ENCODE measurements at places on chromosomes 5 and 9.
A peak's percentile ranks its signal among the peaks of the same experiment; 100 is the strongest.

GRCh38 chr9:95494022-95494415, 22.8 kb downstream of the PTCH1 start:
- peak overlapping the region; percentile 96 for H3K27ac ChIP-seq
- H3K4me1 ChIP-seq: peaks cover 33% of the 10 kb centered on the region
- DNase-seq: no peak
- peak overlapping the region; percentile 84 for H3K4me3 ChIP-seq

DNA sequence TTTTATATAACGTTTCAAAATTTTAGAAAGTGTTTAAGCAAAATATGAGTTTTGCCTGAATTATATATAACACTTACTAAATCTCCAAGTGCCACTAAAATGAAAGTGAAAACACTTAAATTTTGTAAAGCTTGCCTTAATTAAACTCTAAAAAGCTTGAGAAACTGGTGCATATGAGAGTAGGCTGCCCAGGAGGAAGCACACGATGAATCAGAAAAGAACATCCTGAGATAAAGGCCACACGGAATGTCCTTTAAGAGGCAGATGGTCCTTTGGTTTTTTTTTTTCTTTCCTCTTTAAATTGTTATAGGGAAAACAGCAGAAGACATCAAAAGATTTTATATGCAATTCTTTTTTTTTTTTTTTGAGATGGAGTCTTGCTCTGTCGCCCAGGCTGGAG, 60.3 kb downstream of the HABP4 start:
- no peak overlapping the region for H3K4me3 ChIP-seq
- H3K27ac ChIP-seq: no peak overlapping the region
- H3K36me3 ChIP-seq: no peaks in the 10 kb centered on the region
- H3K4me1 ChIP-seq: peaks cover 5% of the 10 kb centered on the region
- DNase-seq: no peak

GRCh38 chr5:177432839-177433657, 6.6 kb downstream of the GRK6 start:
- H3K27me3 ChIP-seq: no peaks in the 10 kb centered on the region
- H3K36me3 ChIP-seq: peaks cover 45% of the 10 kb centered on the region
- peak overlapping the region; percentile 47 for H3K4me3 ChIP-seq
- no peak for DNase-seq

DNA sequence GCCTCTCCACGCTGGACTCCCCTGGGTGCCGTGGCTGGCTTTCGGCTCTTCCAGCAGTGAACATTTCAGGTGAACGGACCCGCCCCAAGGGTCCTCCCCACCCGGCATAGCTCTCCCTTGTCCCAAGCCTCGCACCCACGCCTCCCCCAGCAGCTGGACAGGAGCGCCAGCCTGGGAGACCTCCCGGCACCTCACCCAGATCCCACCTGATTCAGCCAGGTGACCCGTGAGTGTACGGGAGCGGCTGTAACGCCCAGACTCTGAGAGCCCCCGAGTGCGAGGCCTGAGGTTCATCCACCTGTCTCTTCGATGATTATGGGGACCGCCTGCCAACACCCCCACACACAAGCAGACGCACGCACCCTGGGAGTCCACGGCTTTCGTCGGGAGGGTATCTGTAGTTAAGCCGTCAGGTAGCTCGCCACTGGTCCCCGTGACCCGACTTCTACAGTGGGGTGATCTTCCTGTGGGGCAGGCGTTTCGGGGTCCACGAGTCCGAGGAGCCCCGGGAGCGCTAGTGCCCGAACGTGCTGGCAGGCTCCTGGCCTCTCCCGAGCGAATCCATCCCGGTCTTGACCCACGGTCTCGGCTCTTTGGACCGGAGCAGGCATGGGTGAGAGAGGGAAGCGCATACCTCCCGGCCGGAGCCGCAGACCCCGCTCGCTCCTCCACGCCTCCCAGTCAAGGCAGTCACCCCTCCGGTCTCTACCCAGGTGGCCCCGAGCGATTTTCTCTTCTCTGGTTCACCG, 14.9 kb downstream of the TRIM7 start:
- peak overlapping the region; percentile 96 for H3K27ac ChIP-seq
- DNase-seq: peak; percentile 65
- peak overlapping the region; percentile 94 for H3K4me3 ChIP-seq
- peaks cover 43% of the 10 kb centered on the region for H3K4me1 ChIP-seq
- peaks cover 4% of the 10 kb centered on the region for H3K27me3 ChIP-seq
- H3K36me3 ChIP-seq: peaks cover 4% of the 10 kb centered on the region

- H3K4me1 ChIP-seq: no peaks in the 10 kb centered on the region
Observed at GRCh38 chr9:99773468-99774138, 48.1 kb upstream of the NR4A3 start.

- peaks cover 15% of the 10 kb centered on the region for H3K27me3 ChIP-seq
- H3K4me3 ChIP-seq: no peak overlapping the region
- no peaks in the 10 kb centered on the region for H3K36me3 ChIP-seq
Observed at GRCh38 chr9:97703437-97704344, 6.6 kb upstream of the XPA start.

DNA sequence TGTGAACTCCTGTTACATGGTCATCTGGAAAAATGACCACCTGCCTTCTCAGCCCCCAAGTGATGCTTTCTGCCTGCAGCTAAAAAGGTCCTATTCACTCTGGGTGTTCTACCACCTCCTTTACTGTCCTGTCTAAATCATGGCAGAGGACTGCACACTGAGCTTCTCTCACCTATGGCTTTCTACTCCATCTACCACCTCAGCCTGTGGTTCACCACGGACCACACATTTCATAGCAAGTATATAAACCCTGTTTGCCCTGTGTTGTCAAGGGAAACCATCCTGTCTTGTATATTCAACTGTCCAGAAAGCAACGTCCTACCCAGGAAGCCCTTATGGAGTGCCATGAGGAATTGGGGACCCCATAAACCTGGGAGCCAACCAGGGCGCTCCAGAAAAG, 167.4 kb upstream of the ITGA1 start:
- no peak for DNase-seq
- no peak overlapping the region for H3K27ac ChIP-seq
- no peaks in the 10 kb centered on the region for H3K36me3 ChIP-seq
- H3K4me1 ChIP-seq: peaks cover 3% of the 10 kb centered on the region

- H3K4me3 ChIP-seq: no peak overlapping the region
- peaks cover 9% of the 10 kb centered on the region for H3K4me1 ChIP-seq
- no peaks in the 10 kb centered on the region for H3K36me3 ChIP-seq
- DNase-seq: no peak
- peaks cover 2% of the 10 kb centered on the region for H3K27me3 ChIP-seq
Observed at GRCh38 chr9:68974431-68974830, 39.5 kb downstream of the PRKACG start.

DNA sequence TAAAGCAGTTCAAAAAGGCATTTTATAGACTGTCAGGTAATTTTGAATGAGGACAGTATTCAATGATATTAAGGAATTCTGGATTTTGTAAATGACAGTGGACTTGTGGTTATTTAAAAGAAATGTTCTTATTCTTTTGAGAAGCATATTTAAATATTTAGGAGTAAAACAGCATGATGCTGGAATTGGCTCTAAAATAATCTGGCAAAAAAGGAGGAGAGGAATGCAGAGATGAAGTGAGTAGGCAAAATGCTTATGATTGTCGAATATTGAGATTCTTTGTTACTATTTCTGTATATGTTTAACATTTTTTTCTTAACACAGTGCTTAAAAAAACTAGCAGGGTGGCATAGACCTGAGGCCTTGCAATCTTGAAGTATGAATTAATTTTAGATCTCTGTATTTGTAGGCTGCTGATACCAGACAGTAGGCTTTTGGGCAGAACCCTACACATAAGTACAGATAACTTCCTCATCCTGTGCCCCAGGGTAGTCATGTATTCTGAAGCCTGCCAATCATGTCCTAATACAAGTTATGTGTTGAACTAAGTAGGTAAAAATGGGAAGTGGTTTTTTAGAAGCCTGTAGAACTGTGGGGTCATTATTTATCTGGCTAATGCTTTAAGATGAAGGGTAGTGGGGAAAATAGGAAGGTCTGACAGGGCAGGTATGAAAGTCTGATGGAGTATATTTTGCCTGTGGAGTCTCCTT, 9.4 kb downstream of the CD180 start:
- peaks cover 21% of the 10 kb centered on the region for H3K36me3 ChIP-seq
- H3K27me3 ChIP-seq: no peaks in the 10 kb centered on the region
- H3K4me1 ChIP-seq: peaks cover 49% of the 10 kb centered on the region
- no peak overlapping the region for H3K4me3 ChIP-seq
- peak overlapping the region; percentile 57 for H3K27ac ChIP-seq

DNA sequence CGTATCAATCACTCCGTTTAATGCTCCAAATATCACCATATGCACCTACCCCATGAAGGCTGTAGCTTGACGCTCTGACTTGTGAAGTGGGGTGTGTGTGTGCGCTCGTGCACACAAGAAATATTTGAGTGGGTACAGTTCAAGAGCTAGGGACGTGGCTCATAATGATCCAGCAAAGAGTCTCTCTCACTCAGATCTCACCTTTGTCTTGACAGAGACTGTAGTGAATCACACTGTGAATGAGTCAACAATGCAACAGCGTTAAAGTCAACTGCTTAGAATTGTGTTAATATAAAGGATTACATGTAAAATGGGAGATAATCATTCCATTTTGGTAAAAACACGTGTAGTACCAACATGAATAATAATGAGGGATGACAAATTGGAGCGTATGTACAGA, 119.4 kb downstream of the MED27 start:
- H3K4me1 ChIP-seq: no peaks in the 10 kb centered on the region
- H3K27me3 ChIP-seq: no peaks in the 10 kb centered on the region
- peaks cover 8% of the 10 kb centered on the region for H3K36me3 ChIP-seq
- H3K4me3 ChIP-seq: no peak overlapping the region
- no peak overlapping the region for H3K27ac ChIP-seq

GRCh38 chr9:4857163-4857810, 64.5 kb downstream of the RCL1 start:
- peaks cover 10% of the 10 kb centered on the region for H3K4me1 ChIP-seq
- no peaks in the 10 kb centered on the region for H3K27me3 ChIP-seq
- H3K36me3 ChIP-seq: peaks cover 42% of the 10 kb centered on the region
- H3K4me3 ChIP-seq: no peak overlapping the region
- no peak overlapping the region for H3K27ac ChIP-seq
- DNase-seq: no peak

GRCh38 chr9:36759141-36759540, 186.4 kb downstream of the MELK start:
- H3K27ac ChIP-seq: no peak overlapping the region
- no peak for DNase-seq
- H3K36me3 ChIP-seq: no peaks in the 10 kb centered on the region
- peaks cover 27% of the 10 kb centered on the region for H3K27me3 ChIP-seq
- no peaks in the 10 kb centered on the region for H3K4me1 ChIP-seq

DNA sequence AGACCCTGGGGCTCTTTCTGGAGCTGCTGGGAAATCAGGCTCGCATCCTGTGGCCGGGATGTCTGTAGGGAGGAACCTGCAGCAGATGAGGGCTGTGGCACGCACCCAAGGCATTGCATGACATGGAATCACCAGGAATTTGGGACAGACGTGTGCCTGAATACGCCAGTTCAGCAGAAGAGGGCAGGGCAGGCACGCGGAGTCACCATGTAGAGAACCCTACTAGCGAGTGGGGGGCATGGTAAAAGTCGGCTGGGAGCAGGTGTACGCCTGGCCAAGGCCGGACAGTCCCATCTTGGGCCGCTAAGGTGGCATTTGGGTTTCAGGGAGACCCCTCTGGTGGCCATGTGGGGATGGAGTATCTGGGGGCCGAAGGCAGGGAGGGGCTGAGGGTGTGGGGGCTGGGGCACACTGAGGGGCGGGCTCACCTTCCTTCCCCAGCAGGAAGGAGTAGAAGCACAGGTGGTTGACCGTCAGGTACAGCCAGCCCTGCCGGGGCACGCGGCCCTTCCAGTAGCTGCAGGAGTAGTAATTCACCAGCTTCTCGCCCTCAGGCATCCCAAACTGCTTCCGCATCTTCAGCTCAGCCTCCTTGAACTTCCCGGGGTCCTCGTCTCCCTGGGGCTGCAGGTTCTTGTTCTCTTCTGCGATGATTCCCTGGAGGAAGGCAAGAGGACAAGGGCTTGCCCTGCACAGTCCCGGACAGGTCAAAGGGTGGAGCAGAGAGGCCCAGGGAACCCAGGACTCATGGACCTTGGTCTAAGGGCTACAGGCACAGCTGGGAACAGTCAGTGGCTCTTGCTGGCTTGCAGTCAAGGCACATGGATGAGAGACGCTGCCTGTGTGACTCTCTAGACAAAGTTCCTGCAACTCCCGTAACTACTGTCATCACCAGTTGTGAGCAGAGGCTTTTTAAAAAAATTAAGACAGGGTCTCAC, 13.5 kb downstream of the TBC1D9B start:
- peaks cover 11% of the 10 kb centered on the region for H3K36me3 ChIP-seq
- no peaks in the 10 kb centered on the region for H3K27me3 ChIP-seq
- H3K4me1 ChIP-seq: no peaks in the 10 kb centered on the region

DNA sequence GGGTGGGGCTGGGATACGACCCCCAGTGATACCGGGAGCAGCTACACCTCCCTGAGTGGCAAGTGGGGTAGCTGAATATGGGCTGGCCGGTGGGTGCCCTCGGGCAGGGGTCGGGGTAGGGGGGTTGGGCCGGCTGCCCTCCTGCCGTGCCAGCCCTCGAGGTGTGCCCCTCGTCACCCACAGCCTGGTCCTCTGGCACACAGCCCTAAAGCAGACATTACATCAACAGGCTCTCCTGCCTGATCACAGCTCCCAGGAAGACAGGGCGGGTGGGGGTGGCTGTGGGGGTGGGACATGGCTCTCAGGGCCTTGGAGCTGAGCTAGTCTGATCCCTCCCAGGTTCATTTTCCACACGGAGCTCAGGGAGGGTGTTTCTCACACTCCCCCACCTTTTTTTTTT, 23.2 kb downstream of the FBXW5 start:
- no peak overlapping the region for H3K4me3 ChIP-seq
- H3K36me3 ChIP-seq: peaks cover 13% of the 10 kb centered on the region
- no peaks in the 10 kb centered on the region for H3K27me3 ChIP-seq
